Stimulated activated CD8-positive, alpha-beta memory T cell treated with anti-CD3 and anti-CD28 coated beads, Interleukin-4, amount 100 ng/mL, for 1 hour (primary cell): ENCODE measurements at places on chromosomes 5 and 9.

- no peak for DNase-seq
Measured at GRCh38 chr9:87237336-87237735, 260.3 kb upstream of the DAPK1 start.

GRCh38 chr5:160278343-160278742 is 34.0 kb downstream of the CCNJL start:
- DNase-seq = no peak

GRCh38 chr5:138952962-138953361 is 77.8 kb upstream of the LRRTM2 start:
- DNase-seq = no peak

DNA sequence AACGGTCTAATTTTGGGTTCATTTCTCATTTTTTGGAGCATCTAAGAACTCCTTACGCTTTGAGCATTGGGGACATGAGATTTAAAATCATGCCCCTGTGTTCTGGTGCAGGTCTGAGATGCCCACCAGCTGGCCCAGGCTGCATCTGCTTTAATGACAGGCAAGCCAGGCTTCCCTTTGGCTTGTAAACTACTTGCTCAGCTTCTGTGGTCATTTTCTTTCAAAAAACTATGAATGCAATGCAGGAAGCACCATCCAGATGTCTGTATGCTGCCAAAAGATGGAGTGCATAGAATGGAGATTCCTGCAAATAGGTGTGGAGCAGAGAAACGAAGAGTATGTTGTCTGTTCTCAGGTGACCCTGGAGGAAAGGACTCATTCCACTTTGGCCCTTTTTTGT is 399.9 kb upstream of the ADAMTSL1 start:
- DNase-seq = no peak

DNA sequence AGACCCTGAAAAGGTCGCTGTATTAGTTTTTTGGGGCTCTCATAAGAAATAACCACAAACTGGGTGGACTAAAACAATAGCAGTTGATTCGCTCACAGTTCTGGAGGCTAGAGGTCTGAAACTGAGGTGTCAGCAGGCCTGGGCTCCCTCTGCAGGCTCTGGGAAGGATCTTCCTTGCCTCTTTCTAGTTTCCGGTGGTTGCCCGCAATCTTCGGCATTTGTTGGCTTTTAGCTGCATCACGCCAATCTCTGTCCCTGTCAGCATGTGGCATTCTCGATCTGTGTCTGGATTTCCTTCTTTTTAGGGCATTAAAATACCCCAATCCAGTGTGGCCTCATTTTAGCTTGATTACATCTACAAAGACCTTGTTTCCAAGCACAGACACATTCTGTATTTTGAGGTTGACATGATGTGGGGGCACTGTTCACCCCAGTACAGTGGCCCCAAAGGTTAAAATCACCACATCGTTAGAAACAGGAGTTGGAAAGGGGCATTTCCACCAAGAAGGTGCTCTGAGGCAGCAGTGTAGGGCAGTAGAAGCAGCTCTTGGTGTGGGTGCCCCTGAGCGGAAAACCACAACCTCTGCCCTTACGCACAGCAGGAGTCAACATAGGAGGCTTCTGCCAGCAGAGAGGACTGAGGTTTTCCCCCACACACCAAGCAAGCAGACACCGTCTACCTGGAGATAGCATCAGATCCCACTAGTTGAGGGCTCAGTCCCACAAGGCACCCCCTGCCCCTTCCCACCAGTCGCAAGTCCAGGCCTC is 13.5 kb downstream of the ZNF79 start:
- DNase-seq = no peak

DNA sequence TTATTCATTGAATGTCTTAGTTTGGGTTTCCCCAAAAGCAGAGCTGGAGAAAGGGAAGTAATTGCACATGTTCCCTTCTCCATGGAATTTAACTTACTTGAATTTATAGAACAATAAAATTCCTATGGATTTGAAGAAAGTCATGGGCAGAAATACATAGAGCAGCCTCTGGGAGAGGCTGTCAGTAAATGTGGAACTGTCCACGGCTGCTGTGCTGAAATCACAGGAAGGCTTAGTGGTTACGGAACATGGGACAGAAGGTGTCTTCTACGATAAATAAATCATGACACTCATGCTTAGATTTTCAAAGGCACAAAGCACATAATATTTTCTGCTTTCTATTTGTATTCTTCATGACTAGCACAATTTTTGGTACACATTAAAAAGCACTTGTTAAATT is 440.6 kb upstream of the IZUMO3 start:
- DNase-seq = no peak

GRCh38 chr5:134439210-134439654 is 27.6 kb upstream of the CDKN2AIPNL start:
- DNase-seq = no peak

GRCh38 chr5:131679911-131680310 is 44.9 kb upstream of the RAPGEF6 start:
- DNase-seq = no peak

- DNase-seq = no peak
Measured at GRCh38 chr5:9165546-9165945, 380.3 kb downstream of the SEMA5A start.

GRCh38 chr5:64952951-64953673 is 184.4 kb downstream of the CWC27 start:
- DNase-seq = no peak
